OCI-M1 (cell line): ENCODE measurements at places on chromosomes 2 and 18.

DNA sequence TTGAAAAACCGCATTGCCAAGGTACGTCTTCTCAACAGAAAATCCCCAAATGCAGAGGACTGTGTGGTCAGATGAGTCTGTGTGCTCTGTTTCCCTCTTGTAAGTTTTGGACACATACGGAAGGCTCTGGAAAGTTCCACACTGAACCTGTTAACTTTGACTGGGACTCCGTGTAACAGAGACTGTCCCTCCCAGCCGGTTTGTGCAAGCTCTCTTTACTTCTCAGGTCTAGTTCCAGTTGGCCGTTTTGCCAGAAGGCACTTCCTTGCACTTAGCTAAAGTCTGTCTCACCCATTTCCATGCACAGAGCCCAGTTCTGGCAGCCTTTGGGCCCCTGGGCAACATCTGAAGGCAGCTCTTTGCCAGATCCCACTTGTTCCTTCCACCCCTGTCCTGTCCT is 22.0 kb downstream of the EFHD1 start:
- DNase-seq, result no peak

DNA sequence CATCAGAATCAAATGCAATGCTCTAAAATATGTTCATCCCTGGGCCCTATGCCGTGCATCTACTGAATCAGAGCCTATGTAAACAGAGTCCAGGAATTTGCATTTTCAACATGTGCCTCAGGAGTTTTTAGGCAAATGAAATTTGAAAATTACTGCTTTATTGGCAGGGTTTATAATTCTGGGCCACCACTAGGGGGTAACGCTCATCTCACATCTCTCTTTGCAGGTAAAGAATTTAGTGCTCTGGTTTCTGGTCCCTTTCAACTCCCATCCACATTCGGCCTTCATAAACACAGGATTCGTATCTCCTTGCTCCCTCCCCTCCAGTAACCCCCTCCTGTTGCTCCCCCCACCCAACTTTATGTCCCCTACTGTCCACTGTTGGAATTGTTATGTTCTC is 49.3 kb downstream of the LYPD6B start:
- DNase-seq, result no peak

DNA sequence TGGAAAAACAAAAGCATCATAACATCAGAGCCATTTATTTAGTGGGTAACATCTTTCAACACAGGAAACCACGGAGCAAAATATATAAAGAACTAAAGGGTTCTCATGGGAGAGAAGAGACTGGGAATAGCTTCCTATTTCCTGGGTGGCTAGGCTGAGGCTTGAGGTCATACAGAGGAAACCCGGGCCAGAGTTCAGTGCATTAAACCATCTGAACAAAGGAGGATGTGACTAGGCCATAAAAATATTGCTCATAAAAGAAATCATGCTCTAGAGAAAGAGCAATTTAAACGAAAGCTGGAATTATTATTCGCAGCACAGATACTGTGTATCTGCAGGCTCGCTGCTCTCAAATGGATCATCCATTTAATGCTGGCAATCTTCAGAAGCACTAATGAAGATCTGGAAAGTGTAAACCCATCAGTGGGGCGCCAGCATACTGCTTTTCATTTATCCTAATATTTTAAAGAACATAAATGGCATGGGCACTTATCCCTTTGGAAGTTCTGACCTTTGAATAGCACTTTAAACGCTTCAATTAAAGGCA is 83.3 kb downstream of the GALNT14 start:
- no peak for DNase-seq

DNA sequence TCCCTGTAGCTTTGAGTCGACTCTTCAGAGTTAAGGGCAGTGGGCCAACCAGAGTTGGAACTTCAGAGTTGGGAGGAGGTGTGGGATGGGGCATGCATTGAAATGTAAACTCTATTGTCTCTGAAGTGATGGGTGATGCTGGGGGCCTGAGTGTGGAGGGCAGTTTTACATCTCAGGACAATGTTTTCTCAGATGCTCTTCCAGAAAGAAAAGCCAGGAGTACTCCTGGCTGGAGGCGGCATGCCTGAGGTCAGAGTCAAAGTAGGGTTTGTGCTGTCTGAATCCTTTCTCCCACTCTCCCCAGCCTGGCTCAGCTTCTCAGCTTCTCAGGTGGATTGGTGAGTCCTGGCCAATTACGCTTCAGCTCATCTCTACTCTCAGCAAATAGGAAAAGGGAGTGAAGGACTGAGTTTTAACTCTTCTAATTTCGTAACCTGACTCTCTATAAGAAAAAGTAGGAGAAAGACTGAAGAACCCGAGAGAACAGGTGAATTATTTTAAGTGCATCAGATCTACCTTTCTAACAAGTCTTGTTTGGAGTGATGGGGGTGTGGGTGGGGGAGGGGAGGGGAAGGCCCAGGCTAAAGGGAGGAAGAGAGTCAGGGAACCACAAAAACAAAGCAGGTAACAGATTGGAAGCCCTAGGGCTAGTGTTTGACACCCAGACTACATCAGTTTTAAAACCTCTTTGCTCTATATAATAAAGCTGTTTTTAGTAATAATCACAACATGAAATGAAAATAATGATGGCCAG is 107.5 kb upstream of the PELI1 start:
- no peak for DNase-seq

DNA sequence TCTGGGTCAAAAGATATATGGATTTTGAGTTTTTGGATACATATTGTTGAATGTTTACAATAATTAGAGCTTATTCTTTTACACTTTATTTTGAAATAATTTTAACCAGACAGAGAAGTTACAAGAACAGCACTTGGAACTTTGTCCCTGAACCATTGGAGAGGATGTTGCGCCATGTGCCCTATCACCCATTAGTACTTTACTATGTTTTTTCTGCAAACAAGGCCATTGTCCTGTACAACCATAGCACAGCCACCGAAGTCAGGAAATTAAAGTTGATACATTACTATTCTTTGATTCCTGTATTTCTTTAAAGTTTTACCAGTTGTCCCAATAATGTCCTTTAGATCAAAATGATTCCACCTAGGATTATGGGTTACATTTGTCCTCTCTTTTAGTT is 188.8 kb downstream of the ACKR3 start:
- no peak for DNase-seq

DNA sequence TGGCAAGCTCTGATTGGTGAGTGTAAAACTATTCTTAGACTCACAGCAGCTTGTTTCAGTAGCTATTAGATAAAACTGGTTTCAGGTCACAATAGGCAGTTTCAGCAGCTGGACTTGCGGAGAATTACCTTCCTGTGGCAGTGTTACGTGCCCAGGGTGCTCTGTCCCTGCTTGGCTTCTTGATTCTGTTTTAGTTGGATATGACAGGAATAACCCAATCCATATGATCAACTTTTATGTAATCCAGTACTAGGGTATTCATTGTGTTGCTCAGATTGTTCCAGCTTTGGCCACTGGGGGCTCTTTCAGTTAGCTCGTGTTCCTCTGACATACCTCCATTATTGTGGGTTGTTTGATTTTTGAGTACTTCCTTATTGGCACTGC is 43.1 kb downstream of the INPP4A start:
- peak; percentile 79 for DNase-seq

GRCh38 chr18:13445241-13445897 is 226.8 kb downstream of the LDLRAD4 start:
- no peak for DNase-seq

- no peak for DNase-seq
Observed at GRCh38 chr2:229205704-229206103, 65.4 kb downstream of the PID1 start.

- DNase-seq, result peak; percentile 91
Observed at GRCh38 chr2:138501425-138502254, at the start of gene SPOPL. Gene SPOPL, plus strand, starts transcription at chr2:138501770. Its CDS starts 48,447 bp downstream, at chr2:138550217.

DNA sequence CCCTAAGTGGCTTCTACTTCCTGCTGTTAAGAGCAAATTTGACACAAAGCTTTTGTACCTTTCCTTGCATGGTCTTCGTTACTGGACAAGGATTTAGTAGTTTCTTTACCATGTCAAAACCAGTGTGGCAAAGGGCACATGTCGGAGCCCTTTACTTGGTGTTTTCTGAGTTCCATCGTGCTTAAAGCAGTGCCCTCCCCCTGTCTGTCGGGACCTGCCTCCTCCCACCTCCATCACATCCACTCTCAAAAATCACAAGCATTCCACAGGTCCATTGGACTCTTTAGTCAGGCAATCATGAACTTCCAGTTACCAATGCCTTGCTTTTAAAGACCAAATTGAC is 763 bp downstream of the CCDC141 start:
- DNase-seq, result no peak

GRCh38 chr2:27615316-27615715 is 13.5 kb downstream of the CCDC121 start:
- no peak for DNase-seq

- no peak for DNase-seq
Observed at GRCh38 chr2:142315346-142315745, 184.5 kb upstream of the LRP1B start.

GRCh38 chr2:100853909-100854810 is 34.2 kb downstream of the NPAS2 start:
- DNase-seq, result no peak

DNA sequence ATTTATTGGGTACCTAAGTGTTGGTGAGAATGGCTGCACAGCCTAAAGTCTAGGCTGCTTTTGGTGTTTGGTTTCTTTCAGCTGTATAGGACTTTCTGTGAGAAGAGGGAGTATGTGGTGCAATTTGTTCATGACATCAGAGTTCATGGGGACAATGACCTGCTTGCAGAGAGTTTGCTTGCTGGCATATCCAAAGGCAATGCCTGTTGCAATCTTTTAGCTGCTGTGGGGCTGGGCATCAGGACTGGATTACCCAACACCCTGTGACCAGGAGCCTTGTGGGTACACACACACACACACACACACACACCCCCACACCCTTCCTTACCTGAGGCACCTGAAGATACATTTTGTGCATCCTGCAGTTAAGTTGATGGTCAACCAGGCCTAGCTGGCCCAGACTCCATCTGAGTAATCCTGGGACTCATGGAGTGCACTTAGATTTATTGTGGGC is 68.4 kb downstream of the LIPG start:
- no peak for DNase-seq

DNA sequence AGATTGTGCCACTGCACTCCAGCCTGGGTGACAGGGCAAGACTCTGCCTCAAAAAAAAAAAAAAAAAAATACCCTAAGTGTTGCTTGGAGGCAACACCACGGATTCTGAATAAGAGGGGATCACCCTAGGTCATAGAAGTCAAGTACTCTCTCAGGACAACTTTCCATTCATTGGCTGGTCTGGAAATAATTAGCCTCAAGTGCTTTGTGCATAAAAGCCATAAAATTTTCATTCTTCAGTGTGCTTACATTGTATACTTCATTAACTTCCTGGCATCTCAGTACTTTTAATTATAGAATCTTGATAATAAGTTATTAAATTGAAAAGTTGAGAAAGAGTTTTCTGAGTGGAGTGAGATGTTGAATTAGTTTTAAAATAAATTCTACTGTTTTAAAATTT is 876.1 kb upstream of the FAM98A start:
- no peak for DNase-seq

DNA sequence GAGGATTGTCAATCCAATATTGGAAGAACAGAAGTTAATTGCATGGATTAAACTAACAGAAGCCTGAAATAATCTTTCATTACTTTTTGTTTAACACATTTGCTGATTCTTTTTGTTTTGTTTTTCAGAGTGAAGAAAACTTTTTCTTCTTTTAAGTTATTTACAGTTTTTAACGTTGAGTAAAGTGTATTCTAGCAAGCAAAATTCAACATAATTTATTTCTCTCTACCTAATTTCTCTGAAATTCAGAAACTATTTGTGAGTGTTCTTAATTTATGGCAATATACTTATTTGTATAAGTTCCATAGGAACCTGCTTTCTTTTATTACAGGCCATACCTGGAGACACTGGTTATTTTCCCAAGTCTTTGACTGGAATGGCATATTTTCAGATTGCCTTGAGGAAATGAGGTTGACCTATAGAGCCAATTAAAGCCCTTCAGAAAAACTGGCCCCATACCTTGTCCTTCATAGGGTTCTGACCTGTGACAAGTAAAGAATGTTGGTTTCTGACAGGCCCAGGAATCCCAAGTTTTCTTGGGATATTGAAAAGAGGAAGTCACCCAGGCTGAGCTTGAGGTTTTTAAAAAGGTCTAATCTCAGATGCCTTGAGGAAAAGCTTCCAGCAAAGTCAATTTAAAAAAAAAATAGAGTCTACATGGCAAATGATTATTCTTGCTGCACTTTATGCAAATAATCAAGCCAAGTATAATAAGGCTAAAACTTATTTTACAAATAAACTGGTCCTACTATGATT is 26.8 kb upstream of the LIPG start:
- DNase-seq, result peak; percentile 59

DNA sequence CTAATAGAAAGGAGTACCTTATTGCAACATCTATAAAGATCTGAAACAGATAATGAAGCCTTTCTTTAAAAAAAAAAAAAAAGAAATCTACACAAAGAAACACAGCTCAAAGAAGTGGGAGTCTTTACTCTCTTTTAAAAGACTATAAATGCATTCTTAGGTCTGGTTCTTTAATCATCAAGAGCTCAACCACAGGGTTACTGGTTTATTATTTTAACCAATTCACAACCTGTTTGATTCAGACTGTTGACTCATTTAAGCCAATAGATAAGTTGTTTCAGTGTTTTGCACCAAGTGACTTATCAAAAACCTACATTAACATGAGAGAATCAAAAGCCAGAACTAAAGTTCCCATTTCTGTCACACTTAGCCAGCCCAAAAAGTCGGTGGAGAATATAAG is 93.1 kb downstream of the TCF4 start:
- DNase-seq, result peak; percentile 56

- DNase-seq, result no peak
Observed at GRCh38 chr2:28643911-28644334, 107.7 kb upstream of the PPP1CB start.

- DNase-seq, result no peak
Observed at GRCh38 chr2:102401865-102402264, 21.1 kb upstream of the IL18RAP start.

DNA sequence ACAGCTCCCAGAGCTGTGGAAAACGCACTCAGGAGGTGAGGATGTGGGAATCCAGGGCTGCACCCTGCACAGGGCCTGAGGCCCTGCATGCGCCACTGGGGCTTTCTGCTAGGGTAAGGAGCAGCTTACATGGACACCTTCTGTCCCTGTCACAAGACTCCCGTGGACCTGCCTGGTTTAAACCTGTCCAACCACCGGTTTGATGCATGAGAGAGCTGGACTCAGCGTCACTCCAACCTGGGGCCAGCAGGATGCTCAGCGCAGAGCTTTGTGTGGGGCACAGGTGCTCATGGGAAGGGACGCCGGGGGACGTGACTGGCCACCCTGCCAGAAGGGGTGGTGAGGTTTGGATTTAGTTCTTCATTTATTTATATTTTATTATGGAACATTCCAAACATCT is 24.2 kb downstream of the SNORC start:
- no peak for DNase-seq

- no peak for DNase-seq
Observed at GRCh38 chr2:238875471-238876231, 27.8 kb downstream of the TWIST2 start.

DNA sequence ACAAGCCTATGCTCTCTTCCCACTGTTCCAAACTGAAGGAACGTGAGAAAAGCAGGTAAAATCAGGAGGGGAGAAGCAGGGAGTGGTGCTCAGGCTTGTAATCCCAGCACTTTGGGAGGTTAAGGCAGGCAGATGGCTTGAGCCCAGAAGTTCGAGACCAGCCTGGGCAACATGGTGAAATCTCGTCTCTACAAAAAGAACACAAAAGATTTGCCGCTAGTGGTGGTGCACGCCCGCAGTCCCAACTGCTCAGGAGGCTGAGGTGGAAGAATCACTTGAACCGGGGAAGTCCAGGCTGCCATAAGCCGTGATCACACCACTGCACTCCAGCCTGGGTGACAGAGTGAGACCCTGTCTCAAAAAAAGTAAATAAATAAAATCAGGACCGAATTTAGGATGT is 1.3 kb upstream of the TMSB10 start:
- no peak for DNase-seq
